ENCODE measurements at places on chromosomes 12 and 14. TPM values are rescaled to one million over a fixed set of nuclear protein-coding genes. Genes with fewer than 3 reads are reported as not detected.

DNA sequence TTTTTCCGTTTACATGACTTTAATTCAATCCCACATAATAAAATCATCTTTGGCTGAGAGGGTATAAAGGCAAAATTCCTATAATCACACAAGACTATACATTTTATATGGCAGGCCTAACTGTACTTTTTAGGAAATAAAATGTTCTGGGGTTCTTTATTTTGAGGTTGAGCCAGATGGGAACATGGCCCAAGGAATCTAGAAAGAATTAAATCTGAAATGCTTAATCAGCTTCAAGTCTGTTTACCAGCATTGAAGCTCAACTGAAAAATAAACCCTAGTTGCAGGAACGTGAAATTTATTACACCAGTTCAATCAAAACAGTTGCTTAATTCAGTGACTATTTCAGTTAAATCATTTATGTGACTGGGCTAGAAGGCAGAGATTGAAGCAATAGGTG is 191.0 kb upstream of the BTG1 start:
- peaks cover 4% of the 10 kb centered on the region for H3K4me1 ChIP-seq
- H3K27ac ChIP-seq, result no peak overlapping the region
- H3K36me3 ChIP-seq, result no peaks in the 10 kb centered on the region
- no peak overlapping the region for H3K4me3 ChIP-seq

WNT1 gene
- not detected for total RNA-seq

ZDHHC22 gene
- not detected for total RNA-seq

DNA sequence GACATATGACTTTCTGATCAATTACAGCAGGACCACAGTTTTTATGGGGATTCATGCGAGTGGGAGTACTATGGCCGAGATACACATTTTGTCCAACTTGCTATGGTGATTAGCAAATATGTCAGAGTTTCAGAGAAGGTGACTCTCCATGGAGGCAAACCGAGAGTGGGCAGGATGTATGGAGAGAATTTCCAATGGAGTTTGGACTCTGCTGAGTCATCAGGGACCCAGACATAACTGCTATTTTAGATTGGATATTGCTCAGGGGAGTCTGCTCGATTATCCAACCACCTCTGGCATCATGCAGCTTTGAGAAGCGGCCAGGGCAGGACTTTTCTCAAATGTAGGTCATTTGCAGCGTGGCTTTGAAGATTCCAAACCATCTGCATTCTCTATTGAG is 9.5 kb upstream of the GSG1 start:
- H3K4me1 ChIP-seq, result no peaks in the 10 kb centered on the region
- no peak overlapping the region for H3K4me3 ChIP-seq
- peaks cover 29% of the 10 kb centered on the region for H3K27me3 ChIP-seq
- no peak overlapping the region for H3K27ac ChIP-seq
- DNase-seq, result no peak

GRCh38 chr12:62523619-62524018 is 57.0 kb downstream of the MON2 start:
- no peak for DNase-seq
- H3K4me3 ChIP-seq, result no peak overlapping the region
- H3K4me1 ChIP-seq, result no peaks in the 10 kb centered on the region
- no peak overlapping the region for H3K27ac ChIP-seq

- H3K4me1 ChIP-seq, result no peaks in the 10 kb centered on the region
- no peaks in the 10 kb centered on the region for H3K27me3 ChIP-seq
- no peak for DNase-seq
- H3K36me3 ChIP-seq, result no peaks in the 10 kb centered on the region
- H3K27ac ChIP-seq, result no peak overlapping the region
These were observed 73.4 kb downstream of the INSM2 start for GRCh38 chr14:35607380-35607779.

DNA sequence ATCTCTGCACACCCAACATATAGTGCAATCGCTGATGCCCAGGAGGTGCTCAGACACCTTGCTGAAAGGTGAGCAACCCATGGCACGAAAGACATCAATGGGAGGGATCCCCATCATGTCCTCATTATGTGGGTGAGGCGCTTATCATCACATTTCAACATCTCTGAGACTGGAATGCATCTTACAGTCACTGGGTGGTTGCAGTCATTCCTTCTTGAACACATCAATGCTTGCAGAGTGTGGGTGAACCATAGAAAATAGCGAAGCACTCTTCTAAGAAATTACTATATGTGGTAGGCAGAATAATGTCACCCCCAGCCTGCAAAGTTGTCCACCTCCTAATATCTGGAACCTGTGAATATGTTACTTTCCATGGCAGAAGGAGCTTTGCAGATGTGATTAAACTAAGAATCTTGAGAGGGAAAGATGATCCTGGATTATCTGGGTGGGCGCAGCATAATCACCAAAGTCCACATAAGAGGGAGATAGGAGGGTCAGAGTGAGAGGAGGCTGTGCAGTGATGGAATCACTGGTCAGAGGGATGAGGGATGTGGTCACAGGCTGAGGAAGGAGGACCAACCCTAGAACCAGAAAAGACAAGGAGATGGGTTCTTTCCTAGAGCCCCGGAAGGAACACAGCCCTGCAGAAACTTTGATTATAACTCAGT is 51.2 kb downstream of the GLRX5 start:
- no peaks in the 10 kb centered on the region for H3K36me3 ChIP-seq
- no peaks in the 10 kb centered on the region for H3K27me3 ChIP-seq
- H3K4me3 ChIP-seq, result no peak overlapping the region
- H3K27ac ChIP-seq, result no peak overlapping the region
- no peak for DNase-seq
- H3K4me1 ChIP-seq, result no peaks in the 10 kb centered on the region

USP44 gene
- 2.1 TPM for total RNA-seq

KRT3 gene
- total RNA-seq, result not detected

- no peaks in the 10 kb centered on the region for H3K4me1 ChIP-seq
- H3K36me3 ChIP-seq, result no peaks in the 10 kb centered on the region
- no peak for DNase-seq
- peaks cover 43% of the 10 kb centered on the region for H3K27me3 ChIP-seq
- no peak overlapping the region for H3K27ac ChIP-seq
- no peak overlapping the region for H3K4me3 ChIP-seq
These were observed 93.4 kb downstream of the TSPAN9 start for GRCh38 chr12:3170423-3171194.

PMCH gene
- not detected for total RNA-seq

PROX2 gene
- total RNA-seq, result not detected

CCDC196 gene
- not detected for total RNA-seq

GRCh38 chr12:27999521-27999920 is 27.0 kb upstream of the PTHLH start:
- H3K4me3 ChIP-seq, result no peak overlapping the region
- no peak for DNase-seq
- H3K27ac ChIP-seq, result no peak overlapping the region
- H3K4me1 ChIP-seq, result no peaks in the 10 kb centered on the region
- no peaks in the 10 kb centered on the region for H3K27me3 ChIP-seq

RNASE7 gene
- total RNA-seq, result not detected

- H3K27ac ChIP-seq, result no peak overlapping the region
- DNase-seq, result no peak
- H3K4me1 ChIP-seq, result no peaks in the 10 kb centered on the region
- no peak overlapping the region for H3K4me3 ChIP-seq
These were observed 97.6 kb downstream of the POLR3B start for GRCh38 chr12:106455111-106455510.

IGFBP6 gene
- 2.3 TPM for total RNA-seq

SOAT2 gene
- not detected for total RNA-seq
